ENCODE measurements at places on chromosomes 5 and 9. TPM values are rescaled to one million over a fixed set of nuclear protein-coding genes. Genes with fewer than 3 reads are reported as not detected.
A peak's percentile ranks its signal among the peaks of the same experiment; 100 is the strongest.

- no peaks in the 10 kb centered on the region for H3K4me1 ChIP-seq
- no peak overlapping the region for H3K4me3 ChIP-seq
- DNase-seq = peak; percentile 4
Observed at GRCh38 chr5:87074934-87075541, 192.6 kb upstream of the RASA1 start.

- peak; percentile 72 for DNase-seq
- H3K4me3 ChIP-seq = no peak overlapping the region
- H3K4me1 ChIP-seq = peaks cover 34% of the 10 kb centered on the region
Observed at GRCh38 chr5:38451074-38451725, 105.2 kb downstream of the LIFR start.

DNA sequence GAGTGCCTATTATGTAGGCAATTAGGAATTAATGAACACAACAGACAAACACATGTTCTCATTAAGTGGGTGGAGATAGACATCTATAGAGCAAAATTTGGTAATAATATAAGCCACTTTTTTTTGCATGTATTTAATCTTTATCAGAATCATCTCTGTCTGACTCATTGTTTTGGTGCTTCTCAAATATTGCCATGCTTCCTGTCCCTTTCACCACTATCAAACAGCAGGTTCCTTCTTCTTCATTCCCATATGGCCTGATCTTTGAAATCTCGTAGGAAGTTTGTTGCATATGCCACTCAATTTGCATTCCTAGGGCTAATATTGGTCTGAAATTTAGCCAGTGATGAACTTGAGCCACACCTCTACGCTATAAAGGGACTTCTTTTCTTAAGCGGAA lies 128.9 kb upstream of the SPEF2 start:
- H3K27me3 ChIP-seq = no peaks in the 10 kb centered on the region
- no peaks in the 10 kb centered on the region for H3K36me3 ChIP-seq
- H3K27ac ChIP-seq = no peak overlapping the region
- H3K4me3 ChIP-seq = no peak overlapping the region

DNA sequence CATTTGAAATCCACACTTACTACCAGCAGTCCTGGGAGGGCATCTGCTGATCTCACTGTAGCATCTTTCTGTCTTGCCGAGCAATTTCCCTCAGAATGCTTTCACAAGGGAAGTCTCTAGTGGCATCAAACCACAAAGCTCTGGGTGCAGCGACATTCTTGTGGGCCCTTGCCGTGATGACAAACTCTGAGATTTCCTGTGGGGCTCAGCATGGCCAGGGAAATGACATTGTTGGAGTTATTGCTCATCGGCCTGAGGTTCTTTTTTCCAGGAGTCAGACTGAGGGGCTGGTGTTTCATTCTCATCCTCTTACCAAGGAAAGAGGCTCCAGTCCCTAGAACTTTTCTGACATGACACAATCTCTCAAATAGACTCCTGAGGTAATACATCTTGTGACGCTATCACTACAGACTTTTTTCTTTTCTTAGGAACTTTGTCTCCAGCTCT lies 51.4 kb downstream of the PFDN1 start:
- no peak overlapping the region for H3K4me3 ChIP-seq
- no peak overlapping the region for H3K27ac ChIP-seq
- peaks cover 14% of the 10 kb centered on the region for H3K36me3 ChIP-seq
- DNase-seq = peak; percentile 61
- no peaks in the 10 kb centered on the region for H3K27me3 ChIP-seq
- H3K4me1 ChIP-seq = peaks cover 9% of the 10 kb centered on the region

DNA sequence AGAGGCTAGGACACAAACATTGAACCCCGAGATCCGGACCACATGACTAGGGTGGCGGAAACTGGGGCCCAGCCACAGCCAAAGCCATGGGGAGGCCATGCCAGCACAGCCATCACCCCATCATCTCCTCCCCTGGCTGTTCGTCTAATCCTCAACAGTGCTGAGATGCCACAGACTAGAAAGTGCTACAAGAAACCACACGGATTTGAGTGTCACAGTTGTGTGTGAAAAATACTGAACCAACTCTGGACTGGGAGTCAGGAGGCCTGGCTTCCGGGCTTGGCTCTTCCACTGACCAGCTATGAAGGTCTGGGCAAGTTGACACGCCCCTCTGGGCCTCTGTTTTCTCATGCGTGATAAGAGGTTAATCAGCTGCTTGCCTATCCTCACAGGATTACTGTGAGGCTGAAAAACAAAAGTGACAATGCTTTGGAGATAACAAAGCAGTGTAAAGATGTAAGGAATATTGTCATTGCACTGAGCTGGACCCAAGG lies 38.8 kb upstream of the SHB start:
- DNase-seq = no peak
- peaks cover 3% of the 10 kb centered on the region for H3K27me3 ChIP-seq
- no peak overlapping the region for H3K27ac ChIP-seq

DNA sequence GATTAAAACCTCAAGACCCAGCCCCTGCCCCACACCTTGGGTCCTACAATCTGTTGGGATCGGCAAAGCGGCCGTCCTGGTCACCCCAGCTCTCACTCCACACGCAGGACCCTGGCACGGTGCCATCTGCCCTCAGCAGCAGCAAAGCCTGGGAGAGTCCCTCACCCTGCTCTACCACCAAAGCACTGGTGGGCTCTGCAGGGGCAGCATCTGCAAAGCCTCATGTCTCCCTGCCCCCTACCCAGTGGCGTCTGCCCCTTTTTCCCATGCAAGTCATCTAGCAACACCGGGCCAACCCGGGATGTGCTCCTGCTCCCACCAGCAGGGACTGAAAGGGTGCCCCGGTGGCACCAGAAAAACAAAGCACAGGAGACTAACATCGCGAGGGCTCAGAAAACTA lies 19.6 kb upstream of the CNOT6 start:
- DNase-seq = no peak
- peaks cover 4% of the 10 kb centered on the region for H3K27me3 ChIP-seq
- H3K27ac ChIP-seq = no peak overlapping the region
- H3K4me3 ChIP-seq = no peak overlapping the region
- H3K36me3 ChIP-seq = no peaks in the 10 kb centered on the region
- H3K4me1 ChIP-seq = no peaks in the 10 kb centered on the region

GRCh38 chr5:61137835-61138234 lies 24.4 kb downstream of the SMIM15 start:
- DNase-seq = no peak
- H3K36me3 ChIP-seq = no peaks in the 10 kb centered on the region
- H3K27ac ChIP-seq = no peak overlapping the region
- no peaks in the 10 kb centered on the region for H3K4me1 ChIP-seq
- H3K4me3 ChIP-seq = no peak overlapping the region
- H3K27me3 ChIP-seq = no peaks in the 10 kb centered on the region

GRCh38 chr5:35877655-35878054 lies 21.0 kb downstream of the IL7R start:
- no peaks in the 10 kb centered on the region for H3K36me3 ChIP-seq
- H3K4me3 ChIP-seq = no peak overlapping the region
- DNase-seq = no peak

GRCh38 chr5:50406877-50407276 lies 34.2 kb downstream of the EMB start:
- no peak for DNase-seq
- no peaks in the 10 kb centered on the region for H3K4me1 ChIP-seq
- no peak overlapping the region for H3K27ac ChIP-seq
- no peaks in the 10 kb centered on the region for H3K27me3 ChIP-seq

DNA sequence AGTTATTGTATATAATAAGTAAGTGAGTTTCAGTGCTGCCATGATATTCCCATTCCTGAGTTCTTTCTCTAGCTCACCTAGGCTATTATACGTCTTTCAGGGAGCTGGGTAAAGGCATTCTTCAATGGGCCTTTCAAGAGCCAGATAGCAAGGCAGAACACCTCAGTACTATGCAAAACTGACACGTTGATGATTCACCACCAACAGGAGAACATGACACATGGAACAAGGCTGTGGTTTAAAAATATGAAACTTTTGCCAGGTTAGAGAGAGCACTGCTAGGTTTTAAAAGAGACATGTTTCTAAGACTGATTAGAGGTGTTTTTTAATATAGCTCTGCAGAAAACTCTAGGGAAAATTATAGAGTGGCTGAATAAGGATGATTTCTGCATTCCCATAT lies 95.9 kb downstream of the UGCG start:
- no peaks in the 10 kb centered on the region for H3K4me1 ChIP-seq
- DNase-seq = no peak
- H3K4me3 ChIP-seq = no peak overlapping the region
- H3K27ac ChIP-seq = no peak overlapping the region
- H3K27me3 ChIP-seq = no peaks in the 10 kb centered on the region
- no peaks in the 10 kb centered on the region for H3K36me3 ChIP-seq

DNA sequence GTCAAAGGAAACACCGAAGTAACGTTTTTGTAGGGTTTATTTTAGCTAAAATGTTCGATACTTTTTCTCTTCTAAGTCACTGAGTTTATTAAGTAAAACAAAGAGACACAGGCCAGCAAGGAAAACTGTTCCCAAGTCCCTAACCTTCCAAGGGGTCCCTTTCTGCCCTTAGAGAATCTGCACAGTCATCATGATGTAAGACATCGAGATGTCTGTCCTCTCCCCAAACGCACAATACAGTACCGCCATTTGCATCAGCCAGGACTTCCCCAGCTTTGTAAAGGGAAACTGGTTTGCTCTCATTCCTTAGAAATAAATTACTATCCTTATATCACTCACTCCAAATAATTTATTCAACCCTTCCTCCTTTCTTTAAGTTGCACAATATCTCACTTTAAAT lies 89.3 kb downstream of the MARCHF11 start:
- H3K27me3 ChIP-seq = no peaks in the 10 kb centered on the region
- DNase-seq = no peak

NRG2 gene
- 2.0 TPM for total RNA-seq

ANKRD18B gene
- total RNA-seq = 1.2 TPM

C9orf153 gene
- total RNA-seq = 0.49 TPM

TMEM215 gene
- 0.66 TPM for total RNA-seq

OR5C1 gene
- not detected for total RNA-seq

ANKHD1 gene
- 49.8 TPM for total RNA-seq

All from muscle of leg (tissue), 16 donors.